Omental fat pad (tissue), 4 donors: ENCODE measurements at places on chromosomes 1 and 21.

GRCh38 chr21:31538816-31539215 lies 120.7 kb upstream of the SOD1 start:
- DNase-seq: no peak

- DNase-seq: no peak
Observed at GRCh38 chr1:28050776-28051175, 37.6 kb downstream of the EYA3 start.

DNA sequence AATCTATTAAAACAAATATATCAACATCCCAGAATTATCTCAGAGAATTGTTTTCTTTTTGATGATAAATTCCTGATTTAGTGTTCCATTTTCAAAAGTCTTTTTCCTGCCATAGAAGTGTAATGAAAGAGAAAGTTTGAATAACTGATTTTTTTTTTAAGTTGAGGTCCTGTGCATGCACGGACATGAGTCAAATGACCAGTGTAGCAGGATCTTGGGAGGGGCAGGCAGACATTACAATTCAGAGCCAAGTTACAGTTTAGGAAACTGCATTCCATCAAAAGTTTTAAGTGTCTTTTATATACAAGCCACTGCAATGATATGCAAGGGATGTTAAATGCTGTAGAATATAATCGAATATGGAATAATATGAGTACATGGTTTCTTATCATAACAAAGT lies 227.5 kb downstream of the HMCN1 start:
- DNase-seq: no peak

- DNase-seq: no peak
Observed at GRCh38 chr1:53620061-53620855, 118.7 kb downstream of the GLIS1 start.

DNA sequence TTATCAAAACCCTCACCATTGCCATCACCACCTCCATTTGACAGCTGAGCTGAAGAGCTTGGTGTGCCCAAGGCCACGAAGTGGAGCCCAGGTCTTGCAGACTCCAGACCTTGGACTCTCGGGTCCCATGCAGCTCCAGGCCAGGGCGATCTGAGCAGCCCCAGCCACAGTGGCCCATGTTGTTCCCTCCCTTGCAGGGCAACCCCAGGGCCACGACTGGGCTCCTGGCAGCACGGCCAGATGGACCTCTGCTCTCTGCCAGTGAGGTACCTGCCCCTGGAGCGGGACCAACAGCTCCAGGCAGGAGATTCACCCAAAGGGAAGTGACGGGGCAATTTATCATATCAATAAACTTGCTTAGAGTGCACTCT lies 182.7 kb upstream of the VAMP3 start:
- DNase-seq: no peak

GRCh38 chr1:119038363-119038762 lies 50.2 kb upstream of the TBX15 start:
- DNase-seq: no peak

DNA sequence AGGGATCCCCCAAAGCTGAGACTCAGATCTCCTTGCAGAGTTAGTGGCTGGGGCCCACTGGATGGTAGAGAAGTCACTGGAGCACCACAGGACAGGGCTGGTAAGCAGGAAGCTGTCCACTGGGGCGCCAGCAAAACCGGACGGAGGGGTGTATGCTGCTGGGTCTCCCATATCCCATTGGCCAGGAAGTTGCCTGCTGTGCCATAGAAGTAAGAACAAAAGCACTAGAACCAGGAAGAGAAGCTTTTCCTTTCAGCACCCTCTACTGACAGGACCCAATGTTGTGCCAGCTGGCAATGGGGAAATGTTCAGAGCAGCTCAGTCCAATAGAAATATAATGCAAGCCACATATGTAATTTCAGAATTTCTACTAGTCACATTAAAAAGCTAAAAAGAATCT lies 146.6 kb downstream of the SPATA46 start:
- DNase-seq: no peak

DNA sequence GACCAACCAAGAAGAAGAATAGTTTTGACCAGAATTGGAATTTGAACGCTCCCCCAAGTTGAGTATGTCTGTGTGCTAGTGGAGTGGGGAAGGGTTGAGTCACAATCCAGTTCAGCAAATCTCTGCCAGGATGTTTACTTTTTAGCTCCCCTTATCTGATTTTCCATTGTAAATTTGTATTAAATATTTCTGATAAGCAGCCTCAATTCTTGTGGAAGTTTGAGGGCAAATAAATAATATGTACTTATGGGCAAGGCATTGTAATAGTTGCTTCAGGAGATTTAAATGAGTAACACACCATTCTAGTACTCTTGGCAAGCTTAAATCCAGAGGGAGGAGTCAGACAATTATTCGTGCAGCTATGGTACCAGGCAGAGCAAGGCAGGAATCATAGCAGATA lies 14.4 kb downstream of the CXADR start:
- no peak for DNase-seq

- no peak for DNase-seq
Observed at GRCh38 chr1:36306210-36306901, at the start of gene SH3D21. Gene SH3D21, plus strand, starts transcription at chr1:36306368. Its CDS starts 53 bp downstream, at chr1:36306421.

- DNase-seq: no peak
Observed at GRCh38 chr1:36274201-36274600, 32.0 kb upstream of the SH3D21 start.

GRCh38 chr1:32142446-32143301 lies 34.8 kb downstream of the KPNA6 start:
- no peak for DNase-seq

- no peak for DNase-seq
Observed at GRCh38 chr1:23291706-23292105, 52.4 kb downstream of the HNRNPR start.

DNA sequence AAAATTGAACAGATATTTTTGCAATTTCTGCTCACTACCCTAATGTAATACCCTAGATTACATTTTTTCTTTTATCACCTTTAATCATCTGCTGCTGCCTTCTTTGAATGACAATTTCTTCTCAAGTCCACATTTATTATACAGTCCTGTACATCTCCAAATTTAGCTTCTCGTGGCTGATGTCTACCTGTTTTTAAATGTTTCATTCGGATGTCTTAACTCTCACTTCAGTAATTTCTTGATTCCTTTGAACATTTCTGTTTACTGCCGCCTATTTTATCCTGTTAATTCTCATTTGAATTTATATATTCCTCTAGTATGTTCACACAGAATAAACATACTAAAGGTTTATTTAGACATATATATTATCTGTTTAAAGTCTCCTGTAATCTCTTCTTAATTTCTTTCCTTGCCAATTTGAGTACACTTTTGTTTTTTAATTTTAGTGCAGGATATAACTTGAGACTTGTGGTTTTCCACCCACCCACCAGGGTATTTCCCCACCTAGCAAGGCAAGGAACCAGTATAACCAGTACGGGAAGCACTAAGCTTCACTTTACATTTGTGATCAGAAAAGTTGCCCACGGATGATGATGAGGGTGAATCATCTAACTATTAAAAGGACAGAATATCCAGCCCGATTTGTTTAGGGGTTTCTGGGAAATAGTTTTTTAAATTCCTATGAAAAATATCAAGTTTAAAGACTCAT lies 12.7 kb downstream of the INSL5 start:
- no peak for DNase-seq

DNA sequence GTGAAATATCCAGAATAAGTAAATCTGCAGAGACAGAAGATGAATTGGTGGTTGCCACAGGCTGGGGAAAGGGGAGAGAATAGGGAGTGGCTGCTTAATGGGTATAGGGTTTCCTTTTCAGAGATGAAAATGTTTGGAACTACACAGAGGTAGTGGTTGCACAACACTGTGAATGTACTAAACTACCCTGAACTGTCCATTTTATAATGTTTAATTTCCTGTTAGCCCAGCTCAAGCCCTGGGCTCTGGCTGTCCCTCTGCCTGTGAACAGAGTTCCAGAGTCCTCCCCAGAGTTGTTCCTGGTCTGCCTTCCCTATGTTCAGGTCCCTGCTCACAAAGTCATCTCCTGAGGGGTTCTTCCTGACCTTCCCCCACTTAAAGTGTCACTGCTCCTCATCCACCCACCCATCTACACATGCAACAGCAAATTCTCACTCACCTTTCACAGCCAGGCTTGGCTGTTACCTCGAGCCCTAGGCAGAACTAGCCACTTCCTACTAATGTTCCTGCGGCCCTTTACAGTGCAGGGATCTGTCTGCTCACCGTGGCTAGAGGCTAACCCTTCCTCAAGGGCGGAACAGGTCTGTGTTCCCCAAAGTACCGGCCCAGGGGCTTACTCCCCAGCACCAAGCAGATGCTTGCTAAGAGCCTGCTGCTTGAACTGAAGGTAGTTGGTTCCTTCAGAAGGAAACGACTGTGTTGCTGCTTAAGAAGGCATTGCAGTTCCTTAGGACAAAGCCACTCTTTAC lies 22.4 kb downstream of the DHCR24 start:
- no peak for DNase-seq

DNA sequence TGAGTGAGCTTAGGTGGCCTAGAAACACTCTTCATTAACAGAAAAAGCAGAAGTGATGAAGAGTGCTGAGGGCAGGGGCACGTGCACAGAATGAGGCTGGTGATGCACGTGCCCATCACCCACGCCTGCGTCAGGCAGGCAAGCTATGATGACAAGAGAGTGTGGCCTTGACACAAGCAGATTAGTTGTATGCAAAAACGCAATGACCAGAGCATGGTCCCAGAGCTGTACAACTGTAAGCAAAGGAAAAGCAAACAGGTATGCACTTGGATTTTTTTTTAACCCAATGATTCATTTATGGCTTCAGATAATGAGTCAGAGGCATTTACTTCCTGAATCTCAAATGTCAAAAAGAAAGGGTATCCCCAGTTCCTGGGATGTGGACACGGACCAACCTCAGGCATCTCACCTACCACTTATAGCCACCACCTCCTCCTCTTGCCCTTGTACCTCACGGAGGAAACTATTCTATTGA lies 9.1 kb upstream of the TMEM61 start:
- DNase-seq: no peak

GRCh38 chr1:236201786-236202185 lies 59.4 kb downstream of the GPR137B start:
- no peak for DNase-seq

DNA sequence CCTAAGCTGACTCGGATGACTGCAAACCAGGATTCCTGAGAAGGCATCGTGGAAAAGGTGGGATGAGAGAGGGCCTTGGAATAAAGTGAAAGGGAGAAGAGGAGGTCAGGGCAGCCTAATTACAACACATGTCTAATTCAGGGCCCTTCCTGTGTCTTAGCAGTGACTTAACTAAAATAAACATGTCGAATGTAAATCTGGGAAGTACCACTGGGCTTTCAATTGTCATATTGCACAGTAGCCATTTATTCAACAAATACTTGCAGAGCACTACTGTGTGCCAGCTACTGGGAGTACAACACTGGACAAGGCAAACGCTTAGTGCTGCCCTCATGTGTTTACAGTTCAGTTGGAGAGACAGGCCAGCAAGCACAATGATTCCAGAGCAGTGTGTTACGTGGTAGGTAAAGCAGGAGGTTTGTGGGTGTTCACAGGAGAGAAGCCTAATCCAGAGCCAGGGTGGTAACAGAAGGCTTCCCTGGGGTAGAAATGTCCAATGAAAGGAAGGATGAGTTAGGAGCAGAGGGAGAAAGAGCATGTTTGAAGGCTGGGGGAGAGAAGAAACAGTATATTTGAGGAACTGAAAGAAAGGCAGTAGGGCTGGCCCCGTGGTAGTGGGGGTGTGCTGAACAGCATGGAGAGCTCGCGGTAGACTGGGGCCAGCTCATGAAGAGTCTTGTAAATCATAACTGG lies 38.0 kb upstream of the RASAL2 start:
- DNase-seq: no peak

DNA sequence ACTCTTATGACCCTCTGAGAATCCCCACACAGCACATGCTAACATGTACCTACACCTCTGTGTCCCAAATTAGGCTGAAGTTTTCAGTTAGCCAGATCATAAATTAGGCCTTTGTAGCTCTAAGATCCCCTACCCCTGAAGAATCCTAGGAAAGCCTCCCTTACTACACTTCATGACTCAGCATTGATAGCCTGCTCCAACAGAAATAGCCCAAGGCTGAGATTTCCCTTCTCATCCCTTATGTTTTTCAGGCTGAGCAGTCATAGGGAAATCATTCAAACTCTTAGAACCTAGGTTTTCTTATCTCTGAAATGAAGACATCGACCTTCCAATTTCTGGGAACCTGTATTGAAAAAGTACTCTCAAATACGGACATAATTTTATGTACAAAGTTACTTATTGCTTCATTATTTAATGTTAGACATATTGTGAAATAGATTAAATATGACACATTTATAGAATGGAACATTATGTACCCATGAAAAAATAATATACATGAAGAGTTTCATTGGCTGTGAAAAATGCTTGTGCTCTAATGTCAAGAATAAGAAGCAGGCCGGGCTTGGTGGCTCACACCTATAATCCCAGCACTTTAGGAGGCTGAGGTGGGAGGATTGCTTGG lies 122.4 kb upstream of the UBE2U start:
- no peak for DNase-seq
